Vagina (tissue), 2 donors: ENCODE measurements at places on chromosomes 1 and 21.

- H3K27ac ChIP-seq, result peak overlapping the region; percentile 57
- no peak for DNase-seq
- peaks cover 3% of the 10 kb centered on the region for H3K27me3 ChIP-seq
- H3K36me3 ChIP-seq, result no peaks in the 10 kb centered on the region
These were observed 105.0 kb downstream of the LEPR start for GRCh38 chr1:65525266-65526048.

- peak overlapping the region; percentile 43 for H3K4me3 ChIP-seq
- H3K36me3 ChIP-seq, result no peaks in the 10 kb centered on the region
- no peaks in the 10 kb centered on the region for H3K27me3 ChIP-seq
- H3K27ac ChIP-seq, result peak overlapping the region; percentile 51
- no peak for DNase-seq
These were observed 16.5 kb downstream of the ZNF697 start for GRCh38 chr1:119631433-119632102.

GRCh38 chr1:9490605-9491339 is 48.5 kb upstream of the SLC25A33 start:
- DNase-seq, result no peak
- H3K27me3 ChIP-seq, result no peaks in the 10 kb centered on the region
- H3K27ac ChIP-seq, result no peak overlapping the region
- no peaks in the 10 kb centered on the region for H3K36me3 ChIP-seq
- H3K4me1 ChIP-seq, result peaks cover 14% of the 10 kb centered on the region
- no peak overlapping the region for H3K4me3 ChIP-seq

DNA sequence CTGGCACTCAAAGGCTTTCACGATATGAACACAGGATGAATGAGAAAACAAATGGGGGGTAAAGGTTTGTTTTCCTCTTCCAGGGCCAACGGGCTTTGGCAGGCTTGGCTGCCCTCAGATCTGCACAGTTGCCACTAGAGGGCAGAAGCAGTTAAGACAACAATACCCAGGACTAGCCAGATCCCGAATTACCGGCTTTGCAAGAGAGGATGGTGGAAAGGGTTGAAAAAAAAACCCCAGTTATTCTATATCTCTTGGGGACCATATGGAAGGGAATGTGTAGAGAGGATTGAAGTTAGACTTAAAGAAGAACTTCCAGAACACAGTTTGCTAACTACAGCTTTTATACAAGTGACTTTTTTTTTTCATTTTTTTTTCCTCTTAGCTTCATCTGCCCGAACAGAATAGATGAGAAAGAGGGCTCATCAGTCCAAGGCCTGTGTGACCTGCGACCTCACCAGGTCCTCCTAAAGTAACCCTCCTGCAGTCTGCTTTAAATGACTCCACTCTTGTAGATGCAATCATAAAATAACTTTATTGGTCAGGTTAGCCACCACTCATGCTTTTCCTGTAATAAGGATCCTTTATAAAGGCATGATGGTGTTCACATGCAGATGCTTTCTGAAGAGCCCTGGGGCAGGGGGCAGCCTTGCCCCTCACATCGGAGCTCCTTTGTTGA is 10.7 kb downstream of the FMOD start:
- peak overlapping the region; percentile 24 for H3K27ac ChIP-seq
- H3K4me1 ChIP-seq, result peaks cover 22% of the 10 kb centered on the region
- no peaks in the 10 kb centered on the region for H3K36me3 ChIP-seq
- DNase-seq, result no peak
- H3K4me3 ChIP-seq, result no peak overlapping the region
- H3K27me3 ChIP-seq, result no peaks in the 10 kb centered on the region

- H3K27me3 ChIP-seq, result no peaks in the 10 kb centered on the region
- no peak overlapping the region for H3K4me3 ChIP-seq
- no peaks in the 10 kb centered on the region for H3K36me3 ChIP-seq
These were observed 12.7 kb downstream of the ATP1A4 start for GRCh38 chr1:160164121-160164520.

DNA sequence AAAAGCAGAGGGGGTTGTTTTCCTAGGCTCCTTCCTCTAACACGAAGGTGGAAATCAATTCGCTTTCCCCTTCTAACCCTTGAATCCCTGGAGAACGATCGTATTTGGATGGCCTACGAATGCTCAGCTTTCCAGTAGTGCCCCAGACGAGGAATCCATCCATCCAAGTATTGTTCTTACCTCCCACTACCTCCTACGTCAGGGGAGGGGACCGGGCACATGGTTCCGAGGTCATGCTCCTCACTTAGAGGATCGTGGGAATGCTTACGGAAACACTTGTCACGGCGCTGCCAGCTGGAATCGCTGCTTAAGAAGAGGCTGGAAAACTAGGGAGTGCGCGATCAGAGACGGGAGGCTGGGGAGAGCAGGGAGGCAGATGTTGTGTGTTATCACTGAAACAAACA is 47.4 kb downstream of the CAPZB start:
- peak overlapping the region; percentile 86 for H3K27ac ChIP-seq
- peaks cover 100% of the 10 kb centered on the region for H3K4me1 ChIP-seq
- no peaks in the 10 kb centered on the region for H3K27me3 ChIP-seq
- no peak overlapping the region for H3K4me3 ChIP-seq

DNA sequence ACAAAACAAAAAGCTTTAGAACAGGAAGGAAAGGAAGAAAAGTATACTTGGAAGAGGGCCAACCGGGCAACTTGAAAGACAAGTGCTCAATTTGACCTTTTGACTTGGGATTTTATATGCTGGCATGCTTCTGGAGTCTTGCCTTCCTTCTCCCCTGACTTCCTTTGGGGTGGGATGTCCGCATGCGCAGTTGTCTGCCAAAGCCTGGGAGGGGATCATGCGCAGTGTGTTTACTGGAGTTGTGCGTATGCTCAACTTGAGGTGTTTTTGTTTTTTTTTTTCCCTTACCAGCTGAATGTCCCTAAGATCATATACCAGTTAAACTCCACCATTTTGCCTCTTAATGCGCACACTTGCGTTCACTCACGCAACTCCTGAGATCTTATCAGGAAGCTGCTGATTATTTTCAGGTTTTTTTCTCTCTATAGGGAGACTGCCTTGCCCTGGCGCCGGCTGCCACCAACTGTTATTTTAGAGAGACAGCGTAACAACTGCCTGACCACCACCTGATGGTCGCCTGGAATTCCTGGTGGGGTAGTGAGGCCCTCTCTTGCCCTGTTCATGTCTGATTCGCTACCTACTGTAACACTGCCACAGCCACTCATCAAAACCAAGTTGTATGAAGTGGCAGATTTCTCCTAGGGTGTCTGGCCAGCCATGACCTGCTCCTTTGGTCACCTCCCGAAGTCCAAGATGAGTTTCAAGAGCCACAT is 138.7 kb upstream of the ZNF644 start:
- no peaks in the 10 kb centered on the region for H3K4me1 ChIP-seq
- DNase-seq, result no peak
- H3K27ac ChIP-seq, result no peak overlapping the region
- no peaks in the 10 kb centered on the region for H3K27me3 ChIP-seq
- no peaks in the 10 kb centered on the region for H3K36me3 ChIP-seq

DNA sequence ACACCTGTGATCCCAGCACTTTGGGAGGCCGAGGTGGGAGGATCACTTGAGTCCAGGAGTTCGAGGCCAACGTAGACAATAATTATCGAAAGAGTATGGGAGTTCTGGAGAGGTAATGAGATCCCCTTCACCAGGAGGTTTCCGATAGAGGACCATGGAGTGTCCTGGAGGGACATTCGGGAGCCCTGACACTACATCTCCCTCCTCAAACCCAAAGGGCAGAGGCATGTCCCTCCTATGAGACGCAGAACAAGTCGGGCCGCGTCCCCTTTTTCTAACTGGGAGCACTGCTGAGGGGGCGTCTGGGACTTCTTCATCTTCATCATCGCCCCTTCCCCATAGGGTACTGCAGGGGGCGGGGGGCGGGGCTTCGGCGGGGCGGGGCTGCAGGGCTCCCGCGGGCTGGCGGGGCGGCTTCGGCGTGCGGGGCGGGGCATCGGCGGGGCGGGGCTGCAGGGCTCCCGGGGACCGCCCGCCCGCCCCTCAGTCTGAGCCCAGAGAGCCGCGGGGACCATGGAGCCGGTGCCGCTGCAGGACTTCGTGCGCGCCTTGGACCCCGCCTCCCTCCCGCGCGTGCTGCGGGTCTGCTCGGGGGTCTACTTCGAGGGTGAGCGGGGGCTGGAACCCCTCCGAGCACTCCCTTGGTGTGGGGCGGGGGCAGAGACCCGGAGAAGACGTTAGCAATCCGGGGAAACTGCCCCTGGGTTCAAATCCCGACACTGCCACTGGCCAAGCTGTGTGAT is at the start of gene THEMIS2:
THEMIS2 (plus strand) TSS at position 486 of the 743 bp plus-strand sequence; CDS start at position 514, 28 bp downstream.
- peak within 1 kb of the TSS; percentile 79 for H3K27ac ChIP-seq
- no peak for DNase-seq
- peak within 1 kb of the TSS; percentile 84 for H3K4me3 ChIP-seq
- no peaks in the 10 kb centered on the region for H3K27me3 ChIP-seq
- no peaks in the 10 kb centered on the region for H3K36me3 ChIP-seq
- H3K4me1 ChIP-seq, result peaks cover 30% of the 10 kb centered on the region

- peaks cover 18% of the 10 kb centered on the region for H3K4me1 ChIP-seq
- H3K36me3 ChIP-seq, result no peaks in the 10 kb centered on the region
- peak overlapping the region; percentile 66 for H3K27ac ChIP-seq
- no peaks in the 10 kb centered on the region for H3K27me3 ChIP-seq
- DNase-seq, result no peak
- peak overlapping the region; percentile 77 for H3K4me3 ChIP-seq
These were observed 261 bp upstream of the CCDC24 start for GRCh38 chr1:43991200-43991475.

DNA sequence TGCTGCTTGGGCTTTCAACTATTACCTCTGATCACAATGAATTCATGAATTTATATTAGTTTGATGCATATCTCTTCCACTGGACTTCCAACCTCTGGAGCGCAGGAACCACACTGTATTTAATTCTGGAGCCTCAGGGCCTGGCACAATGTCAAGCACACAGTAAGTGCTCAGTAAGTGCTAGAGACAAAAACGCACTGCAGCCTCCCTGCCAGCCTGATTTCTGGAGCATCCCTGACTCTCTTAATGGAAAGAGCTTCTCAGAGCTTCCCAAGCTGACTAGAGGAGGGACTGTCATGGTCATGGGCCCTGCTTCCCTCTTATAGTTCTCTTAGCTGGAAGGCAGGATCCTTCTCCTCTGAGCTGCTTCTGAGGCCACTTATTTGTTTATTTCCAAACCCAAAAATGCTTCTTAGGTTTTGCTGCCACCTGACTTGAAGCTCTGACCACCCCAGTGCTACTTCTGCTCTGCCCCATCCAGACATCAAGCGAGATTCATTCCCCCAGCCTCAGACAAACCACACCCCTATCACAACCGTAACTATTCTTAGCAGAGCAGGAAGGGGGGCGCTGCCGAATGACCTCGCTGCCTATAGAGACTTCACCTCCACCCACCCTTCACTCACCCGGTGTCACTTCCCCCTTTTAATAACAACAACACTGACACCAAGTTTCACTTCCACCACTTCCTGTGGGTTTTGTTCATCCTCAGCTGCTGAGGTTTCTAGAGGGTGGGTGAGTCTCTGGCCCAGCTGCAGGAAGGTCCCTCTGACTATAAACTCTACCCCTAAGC is 33.6 kb downstream of the NUAK2 start:
- no peak for DNase-seq
- no peaks in the 10 kb centered on the region for H3K36me3 ChIP-seq
- H3K27ac ChIP-seq, result no peak overlapping the region
- H3K27me3 ChIP-seq, result no peaks in the 10 kb centered on the region

GRCh38 chr1:53122201-53122885 is 20.1 kb downstream of the SLC1A7 start:
- no peak for DNase-seq
- H3K4me3 ChIP-seq, result no peak overlapping the region
- H3K27me3 ChIP-seq, result no peaks in the 10 kb centered on the region
- peak overlapping the region; percentile 93 for H3K27ac ChIP-seq

DNA sequence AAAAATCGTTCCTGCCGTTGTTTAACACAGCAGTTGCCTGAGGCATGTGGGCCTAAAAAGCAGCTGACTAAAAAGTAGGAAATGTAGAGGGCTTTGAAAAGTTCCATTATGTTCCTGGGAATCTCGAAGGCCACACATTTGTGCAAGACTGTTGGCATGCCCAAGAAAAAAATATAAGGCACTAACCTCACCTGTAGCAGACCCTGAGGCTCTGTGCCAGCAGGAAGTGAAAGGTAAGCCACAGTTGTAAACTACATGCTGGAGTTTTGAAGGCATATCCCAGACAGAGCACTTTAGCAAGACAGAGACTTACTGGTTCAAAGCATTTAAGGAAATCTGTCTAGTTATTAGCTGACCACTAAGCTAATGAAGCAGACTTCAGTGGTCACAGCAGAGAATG is 52.7 kb downstream of the TRMT1L start:
- no peaks in the 10 kb centered on the region for H3K4me1 ChIP-seq
- no peak for DNase-seq
- no peak overlapping the region for H3K4me3 ChIP-seq
- H3K27me3 ChIP-seq, result no peaks in the 10 kb centered on the region

DNA sequence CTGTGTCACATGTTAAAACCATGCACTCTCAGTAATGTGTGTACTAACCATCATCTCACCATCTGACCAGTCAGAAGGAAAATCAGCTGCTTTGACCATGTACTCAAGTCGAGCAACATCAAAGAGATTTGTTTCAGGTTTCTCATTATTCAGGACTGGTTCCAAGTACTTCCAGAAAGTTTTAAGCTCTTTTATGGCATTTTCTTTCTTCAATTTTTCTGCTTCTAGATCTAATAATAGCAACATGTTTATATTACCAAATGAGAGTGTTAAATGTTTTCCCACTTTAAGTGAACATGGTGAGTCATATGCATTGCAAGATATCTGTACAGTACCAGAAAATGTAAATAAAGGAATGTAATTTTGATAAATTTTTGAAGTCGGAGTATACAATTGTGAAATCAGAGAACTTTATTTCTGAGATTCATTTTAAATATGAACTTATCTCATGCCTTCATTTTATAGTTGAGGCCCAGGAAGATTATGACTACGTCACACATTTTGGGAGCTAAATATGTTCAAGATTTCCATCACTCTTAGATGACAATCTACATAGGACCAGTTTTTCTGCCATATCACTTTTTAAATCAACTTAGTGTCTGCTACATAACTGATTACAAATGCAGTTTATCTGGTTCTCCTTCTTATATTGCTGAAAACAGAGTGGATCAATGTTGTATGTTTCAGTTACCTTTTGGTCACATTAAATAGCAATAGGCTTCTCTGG is 87.2 kb downstream of the SPAG17 start:
- no peak overlapping the region for H3K4me3 ChIP-seq
- H3K27me3 ChIP-seq, result no peaks in the 10 kb centered on the region
- no peaks in the 10 kb centered on the region for H3K4me1 ChIP-seq
- DNase-seq, result no peak

- H3K4me3 ChIP-seq, result no peak overlapping the region
- no peak for DNase-seq
- H3K27ac ChIP-seq, result no peak overlapping the region
- H3K27me3 ChIP-seq, result no peaks in the 10 kb centered on the region
- H3K4me1 ChIP-seq, result peaks cover 7% of the 10 kb centered on the region
These were observed 39.1 kb upstream of the CDC42BPA start for GRCh38 chr1:227357171-227357926.

GRCh38 chr1:236010443-236010842 is 54.4 kb downstream of the NID1 start:
- H3K4me1 ChIP-seq, result peaks cover 39% of the 10 kb centered on the region
- H3K36me3 ChIP-seq, result no peaks in the 10 kb centered on the region
- no peak for DNase-seq
- no peak overlapping the region for H3K4me3 ChIP-seq
- H3K27me3 ChIP-seq, result no peaks in the 10 kb centered on the region
- peak overlapping the region; percentile 81 for H3K27ac ChIP-seq

- no peak for DNase-seq
- H3K36me3 ChIP-seq, result no peaks in the 10 kb centered on the region
- peaks cover 27% of the 10 kb centered on the region for H3K4me1 ChIP-seq
- no peak overlapping the region for H3K27ac ChIP-seq
- no peaks in the 10 kb centered on the region for H3K27me3 ChIP-seq
- H3K4me3 ChIP-seq, result no peak overlapping the region
These were observed 24.5 kb upstream of the DISC1 start for GRCh38 chr1:231601824-231602672.
